Adrenal gland (tissue), 19 donors: ENCODE measurements at places on chromosomes 4 and X. TPM values are rescaled to one million over a fixed set of nuclear protein-coding genes. Genes with fewer than 3 reads are reported as not detected.

Gene NDNF
- total RNA-seq, result 2.4 TPM

Gene GUF1
- total RNA-seq, result 21.0 TPM

Gene MAGEA1
- total RNA-seq, result not detected

Gene SCML2
- 3.5 TPM for total RNA-seq

Gene MAGEB2
- not detected for total RNA-seq

Gene FHIP1A
- total RNA-seq, result 5.5 TPM

Gene XG
- total RNA-seq, result not detected

- H3K4me1 ChIP-seq, result no peaks in the 10 kb centered on the region
- no peaks in the 10 kb centered on the region for H3K27me3 ChIP-seq
- no peaks in the 10 kb centered on the region for H3K36me3 ChIP-seq
- H3K27ac ChIP-seq, result no peak overlapping the region
Observed at GRCh38 chr4:7922466-7922865, 17.2 kb downstream of the AFAP1 start.

DNA sequence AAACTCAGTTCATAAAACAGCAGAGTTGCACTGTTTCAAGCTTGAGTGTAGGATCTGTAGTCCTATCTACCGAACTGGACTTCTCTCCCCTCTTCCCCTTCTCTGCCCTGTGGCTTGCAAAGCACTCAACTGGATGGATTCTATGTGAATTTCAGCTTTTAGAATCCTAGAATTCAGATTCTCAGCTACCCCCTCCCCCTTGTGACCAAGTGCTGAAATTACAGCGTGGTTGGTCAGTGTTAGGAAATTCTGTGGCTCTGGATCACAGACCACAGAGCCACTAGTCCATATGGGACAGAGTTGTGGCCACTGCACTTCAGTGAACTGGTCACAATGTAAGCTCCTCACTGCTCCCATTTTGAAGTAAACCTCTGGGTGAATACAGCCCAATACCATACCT, 64.6 kb upstream of the TRPC5 start:
- peaks cover 6% of the 10 kb centered on the region for H3K27me3 ChIP-seq
- DNase-seq, result peak; percentile 49
- no peaks in the 10 kb centered on the region for H3K4me1 ChIP-seq
- no peaks in the 10 kb centered on the region for H3K36me3 ChIP-seq
- H3K27ac ChIP-seq, result no peak overlapping the region
- H3K4me3 ChIP-seq, result no peak overlapping the region

- DNase-seq, result no peak
- no peak overlapping the region for H3K27ac ChIP-seq
- no peaks in the 10 kb centered on the region for H3K36me3 ChIP-seq
Observed at GRCh38 chr4:102268355-102268754, 76.9 kb downstream of the SLC39A8 start.

DNA sequence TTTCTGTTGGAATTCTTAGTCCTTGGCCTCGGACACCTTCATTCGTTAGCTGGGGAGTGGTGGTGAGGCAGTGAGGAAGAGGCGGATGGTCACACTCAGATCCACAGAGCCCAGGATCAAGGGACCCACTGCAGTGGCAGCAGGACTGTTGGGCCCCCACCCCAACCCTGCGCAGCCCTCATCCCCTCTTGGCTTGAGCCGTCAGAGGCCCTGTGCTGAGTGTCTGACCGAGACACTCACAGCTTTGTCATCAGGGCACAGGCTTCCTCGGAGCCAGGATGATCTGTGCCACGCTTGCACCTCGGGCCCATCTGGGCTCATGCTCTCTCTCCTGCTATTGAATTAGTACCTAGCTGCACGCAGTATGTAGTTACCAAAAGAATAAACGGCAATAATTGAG, 23.4 kb downstream of the PIGG start:
- no peaks in the 10 kb centered on the region for H3K4me1 ChIP-seq
- H3K27me3 ChIP-seq, result no peaks in the 10 kb centered on the region
- no peak overlapping the region for H3K27ac ChIP-seq
- peaks cover 58% of the 10 kb centered on the region for H3K36me3 ChIP-seq
- DNase-seq, result no peak

GRCh38 chr4:39004758-39005157, 27.5 kb downstream of the TMEM156 start:
- no peaks in the 10 kb centered on the region for H3K27me3 ChIP-seq
- DNase-seq, result no peak
- H3K4me3 ChIP-seq, result no peak overlapping the region
- no peaks in the 10 kb centered on the region for H3K4me1 ChIP-seq

GRCh38 chrX:124293810-124294209, 38.6 kb upstream of the TEX13D start:
- no peaks in the 10 kb centered on the region for H3K27me3 ChIP-seq
- no peak overlapping the region for H3K27ac ChIP-seq
- H3K4me3 ChIP-seq, result no peak overlapping the region
- H3K36me3 ChIP-seq, result no peaks in the 10 kb centered on the region
- H3K4me1 ChIP-seq, result no peaks in the 10 kb centered on the region
- no peak for DNase-seq

- H3K4me3 ChIP-seq, result no peak overlapping the region
- H3K27me3 ChIP-seq, result peaks cover 6% of the 10 kb centered on the region
- no peaks in the 10 kb centered on the region for H3K36me3 ChIP-seq
- no peaks in the 10 kb centered on the region for H3K4me1 ChIP-seq
- no peak for DNase-seq
- no peak overlapping the region for H3K27ac ChIP-seq
Observed at GRCh38 chr4:109990261-109991257, 77.9 kb downstream of the EGF start.

DNA sequence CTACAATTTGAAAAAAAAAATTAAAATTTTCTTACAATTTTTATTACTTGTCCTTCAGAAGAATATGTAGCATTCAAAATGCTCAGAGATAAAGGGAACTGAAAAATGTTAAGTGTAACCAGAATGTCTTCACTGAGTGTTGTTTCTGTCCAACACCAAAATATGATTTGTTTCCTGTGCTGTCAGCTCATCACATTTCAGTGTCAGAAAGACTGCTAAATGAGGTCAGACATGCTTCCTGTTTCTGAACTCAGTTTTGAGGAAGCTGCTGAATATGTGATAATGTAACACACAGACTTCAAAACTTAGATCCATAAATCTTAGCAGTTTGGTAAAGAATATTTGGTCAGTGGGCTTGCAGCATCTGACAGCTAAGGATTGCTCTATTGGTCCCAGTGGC, 1849.7 kb downstream of the PCDH7 start:
- H3K4me3 ChIP-seq, result no peak overlapping the region
- H3K27me3 ChIP-seq, result no peaks in the 10 kb centered on the region
- H3K4me1 ChIP-seq, result no peaks in the 10 kb centered on the region
- no peak overlapping the region for H3K27ac ChIP-seq

DNA sequence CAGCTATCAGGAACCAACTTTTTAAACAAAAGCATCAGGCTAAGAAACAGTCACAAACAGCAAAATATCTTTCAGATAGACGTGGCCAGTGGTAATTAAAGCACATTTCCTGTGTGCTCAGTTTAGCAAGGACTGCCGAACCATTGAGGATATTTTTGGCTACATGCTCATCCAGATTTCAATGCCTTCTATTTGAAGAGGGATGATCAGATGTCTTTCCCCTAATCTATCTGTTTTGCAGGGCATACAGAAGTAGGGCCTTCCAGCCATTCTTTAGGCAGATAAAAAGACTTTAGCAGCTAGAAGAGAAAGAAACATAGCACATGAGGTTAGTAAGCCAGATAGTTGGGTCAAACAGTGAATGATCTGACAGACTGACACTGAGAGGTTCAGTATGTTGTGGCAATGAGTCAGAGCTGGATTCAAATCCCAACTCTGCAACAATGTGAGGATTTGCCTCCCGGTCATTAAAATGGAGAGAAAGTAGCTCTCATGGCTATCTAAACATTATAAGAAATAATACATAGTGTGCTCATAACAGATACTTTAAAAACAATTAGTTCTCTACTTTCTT, 100.0 kb upstream of the PRKG2 start:
- no peaks in the 10 kb centered on the region for H3K27me3 ChIP-seq
- no peak overlapping the region for H3K4me3 ChIP-seq
- H3K27ac ChIP-seq, result no peak overlapping the region
- H3K4me1 ChIP-seq, result no peaks in the 10 kb centered on the region
- DNase-seq, result no peak

DNA sequence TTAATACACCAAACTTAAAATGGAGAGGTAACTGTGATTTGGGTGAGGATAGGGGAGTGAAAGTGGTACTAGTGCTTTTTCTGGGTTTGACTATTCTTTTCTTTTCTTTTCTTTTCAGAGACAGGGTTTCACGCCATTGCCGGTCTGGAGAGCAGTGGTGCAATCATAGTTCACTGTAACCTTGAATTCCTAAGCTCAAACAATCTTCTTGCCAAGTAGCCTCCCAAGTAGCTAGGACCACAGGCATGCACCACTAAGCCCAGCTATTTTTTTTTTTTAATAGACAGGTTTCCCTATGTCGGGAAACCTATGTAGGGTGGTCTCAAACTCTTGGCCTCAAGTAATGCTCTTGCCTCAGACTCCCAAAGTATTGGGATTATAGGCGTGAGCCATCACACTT, 3.0 kb upstream of the ARMCX4 start:
- DNase-seq, result no peak
- no peak overlapping the region for H3K27ac ChIP-seq
- H3K4me1 ChIP-seq, result no peaks in the 10 kb centered on the region
- no peaks in the 10 kb centered on the region for H3K27me3 ChIP-seq
- no peaks in the 10 kb centered on the region for H3K36me3 ChIP-seq

- no peak for DNase-seq
- H3K4me1 ChIP-seq, result no peaks in the 10 kb centered on the region
- H3K36me3 ChIP-seq, result no peaks in the 10 kb centered on the region
- H3K4me3 ChIP-seq, result no peak overlapping the region
Observed at GRCh38 chrX:37785569-37785968, 5.7 kb downstream of the CYBB start.

DNA sequence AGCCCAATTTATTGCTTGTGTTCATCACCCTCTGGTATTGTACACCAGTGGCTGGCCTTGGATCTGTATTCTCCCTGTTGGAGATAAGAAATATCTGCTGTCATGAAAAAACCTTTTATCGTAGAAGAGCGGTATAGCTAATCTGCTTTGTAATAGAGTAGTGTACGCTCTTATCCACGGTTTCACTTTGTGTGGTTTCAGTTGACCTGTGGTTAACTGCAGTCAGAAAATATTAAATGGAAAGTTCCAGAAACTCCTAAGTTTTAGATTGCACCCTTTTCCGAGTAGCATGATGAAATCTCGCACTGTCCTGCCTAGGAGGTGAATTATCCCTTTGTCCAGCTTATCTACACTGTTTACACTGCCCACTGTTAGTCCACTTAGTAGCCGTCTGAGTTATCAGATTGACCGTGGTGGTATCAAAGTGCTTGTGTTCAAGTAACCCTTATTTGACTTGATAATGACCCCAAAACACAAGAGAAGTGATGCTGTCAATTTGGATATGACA, 42.4 kb downstream of the KDM6A start:
- no peaks in the 10 kb centered on the region for H3K27me3 ChIP-seq
- peaks cover 12% of the 10 kb centered on the region for H3K4me1 ChIP-seq
- H3K36me3 ChIP-seq, result no peaks in the 10 kb centered on the region
- no peak overlapping the region for H3K27ac ChIP-seq
- peak; percentile 39 for DNase-seq

GRCh38 chrX:40101430-40101802, 3.7 kb upstream of the BCOR start:
- peaks cover 20% of the 10 kb centered on the region for H3K4me1 ChIP-seq
- no peak overlapping the region for H3K27ac ChIP-seq
- H3K36me3 ChIP-seq, result no peaks in the 10 kb centered on the region
- no peak for DNase-seq

- no peak overlapping the region for H3K27ac ChIP-seq
- H3K27me3 ChIP-seq, result no peaks in the 10 kb centered on the region
- H3K4me3 ChIP-seq, result no peak overlapping the region
- no peaks in the 10 kb centered on the region for H3K4me1 ChIP-seq
Observed at GRCh38 chr4:26491449-26492170, 1.3 kb upstream of the CCKAR start.

- H3K4me3 ChIP-seq, result no peak overlapping the region
- H3K27ac ChIP-seq, result peak overlapping the region; percentile 20
- H3K36me3 ChIP-seq, result no peaks in the 10 kb centered on the region
- no peaks in the 10 kb centered on the region for H3K27me3 ChIP-seq
- H3K4me1 ChIP-seq, result no peaks in the 10 kb centered on the region
- no peak for DNase-seq
Observed at GRCh38 chr4:156998500-156999174, 27.0 kb upstream of the PDGFC start.

DNA sequence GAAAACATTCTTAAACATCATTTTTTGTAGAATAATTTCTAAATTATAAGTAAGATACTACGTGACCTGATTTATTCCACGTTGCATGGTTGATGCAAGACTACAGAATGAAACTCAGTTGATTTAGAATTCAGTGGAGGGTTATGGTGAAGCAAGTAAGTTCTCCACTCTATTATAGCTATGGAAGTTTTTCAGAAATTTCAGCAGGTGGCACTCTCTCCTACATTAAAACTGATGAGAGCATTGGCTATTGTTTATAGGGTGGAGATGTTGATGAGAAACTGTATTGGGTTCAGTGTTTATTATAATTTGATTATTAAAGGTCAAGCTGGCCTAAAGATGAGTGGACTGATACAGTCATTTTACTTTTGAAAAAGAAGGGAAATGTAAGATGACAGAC, 88.0 kb downstream of the FNIP2 start:
- no peak overlapping the region for H3K27ac ChIP-seq
- DNase-seq, result no peak
- H3K4me1 ChIP-seq, result no peaks in the 10 kb centered on the region
- H3K27me3 ChIP-seq, result no peaks in the 10 kb centered on the region
- H3K36me3 ChIP-seq, result no peaks in the 10 kb centered on the region
- H3K4me3 ChIP-seq, result no peak overlapping the region

- H3K4me1 ChIP-seq, result peaks cover 7% of the 10 kb centered on the region
- no peak for DNase-seq
- H3K4me3 ChIP-seq, result no peak within 1 kb of the TSS
- no peaks in the 10 kb centered on the region for H3K27me3 ChIP-seq
- no peaks in the 10 kb centered on the region for H3K36me3 ChIP-seq
- no peak within 1 kb of the TSS for H3K27ac ChIP-seq
Observed at GRCh38 chr4:3441501-3442459, at the start of gene HGFAC. Gene HGFAC, plus strand, starts transcription at chr4:3441968. Its CDS starts 34 bp downstream, at chr4:3442002.

DNA sequence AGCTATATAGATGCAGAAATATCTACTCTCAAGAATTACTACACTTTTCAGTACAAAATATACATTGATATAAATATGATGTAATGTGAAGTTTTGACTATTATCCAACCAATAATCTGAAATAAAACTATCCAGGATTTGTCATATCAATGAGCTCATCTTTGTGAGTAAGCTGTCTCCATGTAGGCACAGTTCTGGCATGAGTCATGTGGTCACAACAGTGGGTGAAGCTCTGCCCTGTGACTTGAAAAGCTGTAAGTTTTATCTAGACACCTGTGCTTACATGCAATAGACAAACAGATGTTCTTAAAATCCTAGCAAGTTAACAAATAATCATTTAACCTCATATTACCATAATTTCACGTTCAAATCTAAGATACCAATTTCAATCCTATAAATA, 192.7 kb downstream of the GABRG1 start:
- no peaks in the 10 kb centered on the region for H3K27me3 ChIP-seq
- H3K4me3 ChIP-seq, result no peak overlapping the region
- H3K4me1 ChIP-seq, result no peaks in the 10 kb centered on the region
- no peak for DNase-seq
- no peaks in the 10 kb centered on the region for H3K36me3 ChIP-seq

- H3K36me3 ChIP-seq, result no peaks in the 10 kb centered on the region
- H3K27me3 ChIP-seq, result no peaks in the 10 kb centered on the region
- no peak overlapping the region for H3K27ac ChIP-seq
- no peak overlapping the region for H3K4me3 ChIP-seq
- no peak for DNase-seq
- H3K4me1 ChIP-seq, result no peaks in the 10 kb centered on the region
Observed at GRCh38 chr4:187268940-187269339, 545.3 kb upstream of the FAT1 start.
